Esophagus squamous epithelium (tissue), 5 donors: ENCODE measurements at places on chromosomes 2 and 18.

DNA sequence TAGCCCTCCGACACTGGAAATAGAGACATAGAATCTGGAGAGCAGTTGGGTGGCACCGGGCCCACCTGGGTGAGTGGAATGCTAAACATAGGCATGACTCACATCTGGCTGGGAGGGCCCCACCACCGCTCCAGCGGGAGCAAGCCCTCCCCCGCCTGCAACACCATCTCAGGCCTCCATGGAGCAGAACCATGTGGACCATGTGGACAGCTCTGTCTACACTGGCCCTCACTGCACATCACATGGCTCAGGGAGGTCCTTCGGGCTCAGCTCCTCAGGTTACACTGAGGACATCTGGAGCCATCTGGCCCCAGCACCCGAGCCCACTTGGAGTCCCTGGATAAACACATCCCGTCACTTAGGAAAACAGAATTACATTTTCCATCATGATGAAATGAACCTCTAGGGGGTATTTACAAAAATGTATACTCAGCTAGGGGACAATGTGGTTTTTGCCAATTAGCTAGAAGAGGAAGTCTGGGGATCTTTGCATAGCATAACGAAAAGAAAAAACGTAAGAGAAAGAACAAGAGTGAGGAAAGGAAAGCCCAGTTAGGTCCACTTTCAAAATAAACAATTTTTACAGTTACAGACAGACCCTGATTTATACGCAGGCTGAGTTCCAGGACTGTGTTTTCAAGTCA lies 30.7 kb upstream of the MLPH start:
- DNase-seq, result no peak

DNA sequence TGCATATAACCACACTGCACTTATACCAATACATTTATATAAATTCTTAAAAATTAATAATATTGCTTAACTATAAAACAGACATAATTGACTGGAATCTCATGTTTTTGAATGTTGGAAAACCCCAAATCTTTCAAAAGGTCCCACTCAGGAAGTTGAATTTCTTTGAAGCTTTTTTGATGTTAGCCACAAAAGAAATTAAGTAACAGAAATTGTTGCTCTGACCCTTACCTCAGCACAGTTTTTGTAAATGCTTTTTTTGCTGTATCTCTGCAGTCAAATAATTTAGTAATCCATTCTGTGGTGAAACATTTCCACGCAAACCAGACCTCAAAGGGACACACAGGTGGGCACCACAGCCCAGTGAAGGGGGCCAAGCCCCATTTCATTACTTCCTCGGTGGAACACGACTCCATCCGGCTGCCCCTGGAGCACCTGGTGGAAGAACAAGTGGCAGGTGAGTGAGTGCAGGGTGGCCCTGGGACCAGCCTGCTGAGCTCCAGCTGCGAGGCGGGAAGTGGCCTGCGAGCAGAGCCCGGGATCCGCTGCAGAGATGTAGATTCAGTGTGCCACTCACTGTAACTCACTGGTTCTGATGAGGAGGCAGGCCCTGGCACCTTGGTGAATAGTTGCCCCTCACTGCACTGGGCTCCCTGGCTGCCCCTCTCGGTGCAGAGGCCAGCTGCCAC lies 8.4 kb downstream of the SCLY start:
- no peak for DNase-seq

DNA sequence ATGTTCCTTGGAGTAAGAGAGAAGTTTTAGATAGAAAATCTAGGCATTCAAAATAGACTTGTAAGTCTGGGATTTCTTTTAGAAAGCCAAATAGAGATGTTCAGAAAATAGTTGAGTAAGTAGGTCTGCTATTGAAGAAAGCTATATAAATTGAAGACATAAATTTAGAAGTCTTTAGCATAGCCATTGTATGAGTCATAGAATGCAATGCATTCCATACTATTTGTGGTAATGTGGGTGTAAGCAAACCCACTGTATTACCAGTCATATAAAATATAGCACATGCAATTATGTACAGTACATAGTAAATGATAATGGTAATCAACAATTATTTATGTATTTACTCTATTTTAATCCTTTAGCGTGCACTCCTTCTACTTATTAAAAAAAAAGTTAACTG lies 14.1 kb downstream of the MC4R start:
- DNase-seq, result no peak

- no peak for DNase-seq
Observed at GRCh38 chr18:31563778-31564177, 27.9 kb upstream of the TTR start.

GRCh38 chr18:8770657-8771056 lies 65.3 kb downstream of the MTCL1 start:
- DNase-seq, result no peak

- no peak for DNase-seq
Observed at GRCh38 chr18:52897611-52898484, 557.9 kb downstream of the DCC start.

- DNase-seq, result no peak
Observed at GRCh38 chr18:39825485-39826150, 2129.4 kb upstream of the PIK3C3 start.

GRCh38 chr2:24635181-24635580 lies 144.1 kb downstream of the NCOA1 start:
- no peak for DNase-seq

DNA sequence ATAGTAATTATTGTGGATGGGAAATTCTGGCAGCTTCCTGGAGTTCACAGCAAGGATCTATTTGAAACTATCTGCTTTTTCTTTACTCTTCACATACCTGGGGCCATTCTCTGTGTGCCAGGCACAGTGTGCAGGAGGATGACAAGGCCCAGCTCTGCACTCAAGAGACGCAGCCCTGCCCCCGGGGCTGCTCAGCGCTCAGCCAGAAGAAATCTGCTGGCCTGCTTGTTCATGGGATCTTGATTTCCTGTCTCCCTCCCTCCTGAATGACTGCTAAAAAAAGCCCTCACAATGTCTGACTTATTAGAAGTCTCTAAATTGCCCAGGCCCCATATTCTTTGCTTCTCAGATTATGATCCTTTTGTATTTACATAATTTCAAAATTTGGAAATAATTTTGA lies 210.9 kb downstream of the DCDC2C start:
- DNase-seq, result no peak

DNA sequence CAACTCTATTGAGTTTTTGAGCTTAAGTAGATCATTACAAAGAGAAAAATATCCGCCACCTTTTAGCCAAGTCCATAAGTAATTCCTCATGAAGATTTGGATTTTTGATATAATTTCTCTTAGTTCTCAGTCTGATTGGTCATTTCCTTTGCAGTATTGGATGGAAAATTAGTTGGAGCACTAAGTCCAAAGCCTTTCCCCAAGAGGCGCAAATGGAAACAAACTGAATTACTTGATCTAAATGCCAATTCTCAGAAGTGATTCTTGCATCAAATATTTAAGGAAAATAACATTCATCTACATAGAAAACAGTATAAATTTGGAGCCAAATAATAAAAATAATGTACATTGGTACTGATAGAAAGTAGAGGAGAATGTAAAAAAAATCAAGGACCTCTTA lies 115.6 kb downstream of the CACNB4 start:
- DNase-seq, result no peak

GRCh38 chr2:147197754-147198483 lies 646.9 kb upstream of the ACVR2A start:
- DNase-seq, result no peak

DNA sequence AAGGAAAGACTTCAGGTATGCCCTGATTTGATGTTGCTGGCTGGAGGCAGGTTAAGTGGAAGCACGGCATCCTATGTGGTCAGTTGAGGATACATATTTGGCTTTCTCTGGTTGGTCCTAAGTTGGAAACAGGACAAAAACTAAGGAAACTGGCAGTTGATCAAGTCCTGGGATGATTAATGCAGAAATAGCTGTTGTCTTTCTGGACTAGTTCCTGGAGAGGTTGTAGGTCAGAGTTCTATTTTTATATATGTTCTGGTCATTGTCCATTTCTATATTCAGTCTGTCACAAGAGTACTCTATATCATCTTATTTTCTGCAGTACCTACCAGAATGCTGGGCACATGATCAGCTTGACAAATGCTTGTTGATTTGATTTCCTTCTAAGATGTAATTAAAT lies 4.0 kb upstream of the SLC35F5 start:
- no peak for DNase-seq

GRCh38 chr2:176391148-176391419 lies 121.8 kb downstream of the MTX2 start:
- DNase-seq, result no peak

DNA sequence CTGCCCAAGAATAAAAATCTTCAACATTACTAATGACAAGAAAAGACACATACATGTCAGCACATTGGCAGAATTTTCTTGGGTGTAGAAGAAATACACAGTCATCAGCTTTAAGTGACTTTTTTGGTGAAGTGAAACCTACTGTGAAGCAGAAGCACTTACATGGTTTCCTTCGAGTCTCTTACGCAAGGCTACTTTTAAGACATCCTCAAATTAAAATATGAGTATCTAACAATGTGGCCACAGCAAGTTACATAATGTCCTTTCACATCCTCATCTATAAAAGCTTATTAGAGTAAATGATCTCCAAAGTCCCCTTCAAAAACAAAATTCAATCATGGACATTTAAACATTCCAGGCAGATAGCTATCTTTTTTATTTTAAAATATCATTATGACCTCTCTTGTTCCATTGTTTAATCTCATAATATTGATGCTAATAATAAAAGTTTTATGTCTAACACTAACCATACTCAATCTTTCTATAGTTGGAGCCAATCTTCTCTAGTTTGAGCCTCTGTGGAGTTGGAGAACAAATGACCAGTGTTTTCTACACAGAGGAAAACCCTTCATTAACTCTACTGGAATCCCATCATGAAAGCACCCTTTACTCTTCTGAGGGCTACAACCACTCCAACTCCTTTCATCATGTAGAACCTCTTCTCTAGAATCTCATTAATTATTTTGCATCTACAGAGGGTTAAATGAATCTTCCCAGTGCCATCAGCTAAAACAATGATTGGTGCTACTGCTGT lies 182.2 kb upstream of the ZFP36L2 start:
- no peak for DNase-seq

DNA sequence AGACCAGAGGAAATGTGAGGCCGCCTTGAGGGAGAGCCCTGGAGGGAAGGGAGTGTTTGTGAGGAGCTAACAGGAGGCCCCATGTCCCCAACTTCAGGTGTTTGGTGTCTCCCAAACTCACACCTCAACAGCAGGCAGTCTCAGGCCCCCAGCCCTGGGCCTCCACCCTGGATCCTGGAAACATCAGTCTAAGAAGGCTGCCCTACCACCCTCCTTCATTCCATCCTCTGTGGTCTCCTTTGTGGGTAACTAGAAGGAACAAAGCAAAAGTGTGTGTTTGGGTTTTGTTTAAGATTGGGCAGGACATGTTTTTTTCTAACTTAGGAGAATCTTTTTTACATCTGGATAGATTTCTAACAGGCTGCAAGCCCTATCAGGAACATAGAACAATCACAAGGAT lies 404.3 kb downstream of the BCL11A start:
- no peak for DNase-seq
